ENCODE measurements at places on chromosomes 1 and 21. TPM values are rescaled to one million over a fixed set of nuclear protein-coding genes. Genes with fewer than 3 reads are reported as not detected.

- DNase-seq: no peak
These were observed 59.6 kb downstream of the CAPZB start for GRCh38 chr1:19425646-19426239.

DNA sequence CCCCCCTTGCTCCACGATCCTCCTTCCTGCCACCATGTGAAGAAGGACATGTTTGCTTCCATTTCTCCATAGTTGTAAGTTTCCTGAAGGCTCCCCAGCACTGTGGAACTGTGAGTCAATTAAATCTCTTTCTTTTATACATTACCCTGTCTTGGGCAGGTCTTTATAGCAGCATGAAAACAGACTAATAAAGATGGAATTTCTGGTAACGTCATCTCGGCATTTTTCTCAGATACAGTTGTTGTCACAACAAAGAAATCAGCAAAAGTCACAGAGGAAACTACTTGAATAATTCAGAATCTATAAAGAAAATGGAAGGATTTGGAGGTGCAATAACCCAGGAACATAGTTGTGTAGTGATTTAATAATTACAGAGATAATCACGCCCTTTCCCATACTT is 4.4 kb downstream of the APCS start:
- peak; percentile 35 for DNase-seq

C1orf115 gene
- total RNA-seq: 0.52 TPM

DNA sequence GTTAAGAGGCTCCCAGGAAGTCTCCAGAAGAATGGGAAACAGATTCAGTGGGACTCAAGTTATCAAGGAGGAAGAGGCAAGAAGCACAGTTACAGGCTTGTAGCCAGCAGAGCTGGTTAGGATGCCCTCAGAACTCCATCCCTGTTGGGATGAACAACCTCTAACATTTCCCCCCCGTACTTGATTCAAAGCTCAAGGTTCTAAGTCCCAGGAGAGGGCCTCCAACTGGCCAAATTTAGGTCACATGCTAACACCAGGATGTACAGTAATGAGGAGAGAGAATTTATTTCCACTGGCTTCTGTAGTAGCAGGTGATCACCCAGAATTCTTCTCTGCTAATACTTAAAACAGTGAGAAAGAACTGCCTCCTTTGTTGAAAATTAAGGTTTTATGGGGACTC is 22.3 kb upstream of the HSPA13 start:
- no peak for DNase-seq

DNA sequence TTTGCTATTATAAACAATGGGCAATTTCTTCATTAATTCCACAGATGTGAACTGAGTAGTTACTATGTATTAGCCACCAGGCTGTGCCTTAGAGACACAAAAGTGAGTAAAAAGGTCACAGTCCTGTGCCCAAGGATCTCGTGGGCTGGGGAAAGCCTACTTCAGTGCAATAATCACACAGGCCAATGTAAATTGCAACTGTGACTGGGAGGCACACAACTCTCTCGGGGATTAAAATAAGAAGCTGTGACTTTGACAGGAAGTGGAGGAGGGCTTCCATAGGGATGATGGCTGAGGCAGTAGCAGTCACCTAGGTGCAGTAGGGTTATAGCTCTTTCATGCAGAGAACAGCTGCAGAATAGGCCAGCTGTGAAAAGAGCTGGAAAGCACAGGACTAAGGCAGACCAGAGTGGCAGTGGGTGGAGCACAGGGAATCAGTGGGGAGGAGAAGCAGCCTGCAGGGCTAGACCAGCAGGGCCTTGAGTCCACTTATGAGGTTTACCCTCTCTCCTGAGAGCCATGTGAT is 121.9 kb downstream of the MAB21L3 start:
- DNase-seq: no peak

DNA sequence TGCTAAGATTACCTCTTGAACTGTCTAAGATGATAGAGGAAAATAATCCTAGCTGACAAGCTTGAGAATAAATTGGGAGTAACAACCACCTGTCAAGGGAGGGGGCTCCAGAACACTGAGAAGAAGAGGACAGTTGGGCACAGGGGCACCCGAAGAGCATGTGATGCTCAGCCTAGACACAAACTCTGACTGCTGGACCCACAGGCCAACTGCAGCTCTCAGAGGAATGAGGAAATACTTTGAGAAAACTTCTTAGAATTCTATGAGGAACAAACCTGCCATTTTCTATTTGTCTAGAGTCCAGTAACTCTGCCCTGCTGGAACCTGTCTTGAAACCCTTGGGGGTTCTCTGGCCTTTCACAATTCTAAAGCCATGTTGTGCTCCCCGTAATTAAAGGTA is 124.1 kb upstream of the KCNK2 start:
- no peak for DNase-seq

GRCh38 chr1:215087603-215088002 is 5.1 kb downstream of the KCNK2 start:
- no peak for DNase-seq

DNA sequence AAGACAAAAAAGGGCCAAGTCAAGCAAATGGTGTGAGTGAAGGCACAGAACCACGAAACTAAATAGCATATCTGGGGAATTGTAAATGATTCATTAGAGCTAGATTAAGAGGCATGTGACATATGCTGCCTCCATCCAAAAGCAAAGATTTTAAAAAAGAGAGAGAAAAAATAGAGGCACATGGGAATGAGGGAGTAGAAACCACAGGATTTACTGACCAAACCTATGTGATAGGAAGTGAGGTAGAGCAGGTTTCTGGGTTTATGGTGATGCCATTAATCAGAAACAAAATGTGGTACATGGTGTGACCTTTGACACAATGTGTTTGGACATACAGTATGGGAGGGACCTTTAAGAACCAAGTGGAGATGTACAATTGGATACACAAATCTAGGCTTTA is 13.6 kb downstream of the C1orf52 start:
- DNase-seq: no peak

ZSWIM5 gene
- total RNA-seq: not detected

DNA sequence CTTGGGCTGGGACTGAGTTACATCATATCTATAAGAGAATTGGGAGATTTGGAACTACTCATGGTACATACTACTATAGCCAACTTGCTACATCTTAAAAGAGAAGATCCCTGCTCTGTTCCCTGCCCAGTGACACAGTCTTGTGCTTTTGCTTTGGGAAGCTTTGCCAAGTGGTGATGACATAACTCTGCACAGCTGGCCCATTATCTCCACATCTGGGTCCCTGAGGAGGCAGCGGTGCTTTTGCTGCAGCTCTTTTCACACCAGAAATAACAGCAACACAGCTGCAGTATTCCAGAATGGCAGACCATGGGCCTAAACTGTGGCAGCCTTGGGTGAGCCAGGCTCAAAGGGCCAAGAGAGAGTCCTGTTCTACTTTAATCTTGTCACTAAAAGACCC is 296.0 kb downstream of the HHAT start:
- DNase-seq: no peak

- peak; percentile 48 for DNase-seq
These were observed 3.9 kb upstream of the CD58 start for GRCh38 chr1:116574581-116575291.

DNA sequence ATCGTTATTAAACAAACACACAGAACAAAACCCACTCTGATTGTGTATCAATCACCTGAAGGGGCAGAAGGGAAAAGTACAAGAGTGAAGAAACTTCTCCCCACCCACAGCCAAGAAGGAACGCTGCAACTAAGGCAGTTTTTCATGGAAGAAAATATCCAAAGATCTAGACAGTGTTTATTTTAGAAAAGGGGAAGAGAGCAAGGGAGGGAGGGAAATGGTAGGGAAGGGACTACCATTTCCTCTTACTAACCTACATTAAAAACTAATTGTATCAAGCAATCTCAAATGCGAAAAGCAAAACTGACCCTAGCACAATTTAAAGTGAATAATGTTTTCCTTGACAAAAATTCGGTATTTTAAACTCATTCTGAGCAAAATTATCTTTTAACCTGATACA is 3.5 kb downstream of the NRIP1 start:
- DNase-seq: no peak
